ENCODE measurements at places on chromosomes 1 and 21.

- DNase-seq, result no peak
Observed at GRCh38 chr1:117030271-117030877, 28.8 kb downstream of the CD101 start.

- DNase-seq, result no peak
Observed at GRCh38 chr1:51920130-51920529, 41.6 kb upstream of the NRDC start.

GRCh38 chr1:202172015-202172355 lies 11.6 kb upstream of the PTPN7 start:
- no peak for DNase-seq

DNA sequence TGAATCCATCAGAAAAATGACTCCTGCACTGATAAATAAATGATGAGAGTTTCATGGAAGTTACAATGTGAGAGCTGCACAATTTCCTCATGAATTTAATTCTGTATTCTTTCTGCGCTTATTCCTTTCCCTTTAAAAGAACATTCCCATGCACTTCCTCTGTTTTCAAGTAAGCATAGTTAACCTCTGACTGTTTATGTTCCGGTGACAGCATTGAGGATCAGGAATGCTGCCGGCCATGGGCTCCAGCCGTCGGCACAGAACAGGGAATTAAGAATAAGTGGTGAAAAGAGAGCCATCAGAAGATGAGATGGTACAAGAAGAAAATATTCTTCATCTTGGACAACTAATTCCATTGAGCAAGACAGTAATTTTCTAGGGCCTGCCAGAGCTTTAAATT lies 65.3 kb downstream of the SUSD4 start:
- DNase-seq, result no peak

DNA sequence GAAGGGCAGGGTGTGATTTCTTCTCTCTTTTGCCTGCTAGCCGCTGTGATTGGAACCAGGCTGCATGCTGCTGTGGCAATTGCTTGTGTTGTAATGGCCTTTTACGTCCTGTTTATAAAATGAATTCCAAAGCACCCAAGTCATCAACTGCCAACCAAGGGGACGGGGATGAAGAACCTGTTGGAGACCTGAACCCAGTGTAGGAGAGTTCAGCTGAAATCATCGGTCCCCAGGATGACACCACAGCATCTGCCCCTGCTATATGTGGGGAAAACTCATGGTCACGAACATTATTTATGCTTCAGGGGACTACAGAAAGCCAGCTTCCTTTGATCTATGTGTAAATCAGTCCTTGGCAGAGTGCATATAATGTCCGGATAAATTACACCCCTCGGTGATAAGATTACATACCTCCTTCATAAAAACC lies 3.8 kb downstream of the TMEM167B start:
- no peak for DNase-seq

DNA sequence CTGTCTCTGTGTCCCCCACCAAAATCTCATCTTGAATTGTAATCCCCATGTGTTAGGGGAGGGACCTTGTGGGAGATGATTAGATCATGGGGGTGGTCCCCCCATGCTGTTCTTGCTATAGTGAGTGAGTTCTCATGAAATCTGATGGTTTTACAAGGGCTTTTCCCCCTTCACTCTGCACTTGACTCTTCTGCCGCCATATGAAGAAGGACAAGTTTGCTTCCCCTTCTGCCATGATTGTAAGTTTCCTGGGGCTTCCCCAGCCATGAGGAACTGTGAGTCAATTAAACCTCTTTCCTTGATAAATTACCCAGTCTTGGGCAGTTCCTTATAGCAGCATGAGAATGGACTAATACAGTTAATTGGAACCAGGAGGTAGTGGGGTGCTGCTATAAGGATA lies 137.1 kb upstream of the RAB4A start:
- no peak for DNase-seq

GRCh38 chr1:234556245-234556943 lies 53.6 kb downstream of the IRF2BP2 start:
- DNase-seq, result no peak

DNA sequence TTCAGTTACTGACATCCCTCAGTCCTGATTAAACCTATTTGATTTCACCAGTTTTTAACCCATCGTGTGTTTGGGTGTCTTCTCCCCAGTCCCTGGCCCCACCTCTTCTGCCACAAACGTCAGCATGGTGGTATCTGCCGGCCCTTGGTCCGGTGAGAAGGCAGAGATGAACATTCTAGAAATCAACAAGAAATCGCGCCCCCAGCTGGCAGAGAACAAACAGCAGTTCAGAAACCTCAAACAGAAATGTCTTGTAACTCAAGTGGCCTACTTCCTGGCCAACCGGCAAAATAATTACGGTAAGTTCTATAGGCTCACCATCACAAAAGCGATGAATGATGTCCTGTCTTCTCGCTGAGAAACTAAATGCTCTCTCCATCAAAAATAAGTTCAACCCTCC lies 28.7 kb downstream of the NBPF3 start:
- DNase-seq, result no peak

DNA sequence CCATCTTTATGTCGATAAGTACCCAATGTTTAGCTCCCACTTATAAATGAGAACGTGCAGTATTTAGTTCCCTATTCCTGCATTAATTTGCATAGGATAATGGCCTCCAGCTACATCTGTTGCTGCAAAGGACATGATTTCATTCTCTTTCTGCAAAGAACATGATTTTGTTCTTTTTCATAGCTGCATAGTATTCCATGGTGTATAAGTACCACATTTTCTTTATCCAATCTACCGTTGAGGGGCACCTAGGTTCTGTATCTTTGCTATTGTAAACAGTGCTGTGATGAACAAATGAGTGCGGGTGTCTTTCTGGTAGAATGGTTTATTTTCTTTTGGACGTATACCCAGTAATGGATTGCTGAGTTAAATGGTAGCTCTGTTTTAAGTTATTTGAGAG lies 63.0 kb downstream of the HLX start:
- no peak for DNase-seq

GRCh38 chr1:182367926-182368325 lies 23.7 kb downstream of the GLUL start:
- DNase-seq, result no peak

- no peak for DNase-seq
Observed at GRCh38 chr1:2956576-2956975, 64.7 kb upstream of the ACTRT2 start.

DNA sequence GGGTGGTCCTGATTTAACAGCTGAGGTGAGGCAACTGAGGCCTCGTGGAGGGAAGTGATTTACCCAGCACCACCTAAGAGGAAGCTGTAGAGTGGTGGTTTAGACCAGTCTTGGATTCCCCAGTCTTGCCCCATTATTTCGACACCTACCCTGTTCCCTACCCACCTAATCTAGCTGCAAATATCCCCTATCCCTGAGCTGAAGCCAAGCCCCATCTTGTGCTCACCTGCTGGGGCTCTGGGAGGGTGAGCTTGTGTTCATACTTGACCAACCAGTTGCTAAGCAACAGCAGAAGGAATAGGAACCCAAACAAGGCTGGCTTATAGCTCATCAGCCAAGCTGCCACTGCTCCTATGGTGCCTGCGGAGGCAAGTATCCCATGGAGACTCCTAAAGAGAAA lies 2.0 kb downstream of the TEX46 start:
- no peak for DNase-seq

DNA sequence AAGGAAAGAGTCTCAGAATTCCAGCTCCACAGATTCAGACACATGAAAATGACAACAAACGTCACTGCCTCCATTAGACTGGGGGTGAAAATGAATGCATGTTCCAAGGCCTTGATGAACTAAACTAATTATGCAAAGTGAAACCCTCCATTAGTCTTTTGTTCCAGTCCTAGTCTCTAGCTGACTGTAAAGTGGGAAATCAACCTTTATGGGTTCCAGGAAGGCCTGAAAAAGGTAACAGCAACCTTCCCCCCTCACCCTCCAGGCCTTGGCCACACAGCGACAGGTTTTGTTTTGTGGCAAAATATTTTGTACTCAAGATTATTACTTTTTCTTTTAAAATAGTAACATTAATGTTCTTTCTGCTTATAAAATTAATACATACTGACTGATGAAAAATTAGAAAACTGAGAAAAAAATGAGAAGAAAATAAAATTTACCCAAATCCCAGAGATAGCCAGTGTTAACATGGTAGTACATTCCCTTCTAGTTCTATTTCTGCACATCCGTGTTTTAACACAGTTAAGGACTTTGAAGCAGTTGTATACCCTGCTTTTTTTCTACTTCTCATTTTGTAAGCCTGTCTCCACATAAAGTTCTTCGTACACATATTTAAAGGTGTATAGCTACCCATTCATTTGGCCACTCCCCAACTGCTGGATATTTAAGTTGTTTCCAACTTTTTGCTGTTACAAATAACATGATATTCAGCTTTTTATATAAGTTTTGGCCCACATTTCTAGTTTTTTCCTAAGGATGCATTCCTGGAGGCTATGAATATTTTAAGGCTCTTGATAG lies 60.9 kb downstream of the CD2 start:
- DNase-seq, result no peak

DNA sequence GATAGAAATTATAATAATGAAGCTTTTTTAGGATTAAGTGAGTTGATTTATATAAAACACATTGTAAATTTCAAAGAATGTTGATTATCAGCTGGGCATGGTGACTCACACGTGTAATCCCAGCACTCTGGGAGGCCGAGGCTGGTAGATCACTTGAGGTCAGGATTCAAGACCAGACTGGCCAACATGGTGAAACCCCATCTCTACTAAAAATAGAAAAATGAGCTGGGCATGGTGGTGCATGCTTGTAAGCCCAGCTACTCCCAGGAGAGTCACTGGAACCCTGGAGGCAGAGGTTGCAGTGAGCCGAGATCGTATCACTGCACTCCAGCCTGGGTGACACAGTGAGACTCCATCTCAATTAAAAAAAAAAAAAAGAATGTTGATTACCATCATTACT lies 18.4 kb downstream of the ADAMTS1 start:
- no peak for DNase-seq

DNA sequence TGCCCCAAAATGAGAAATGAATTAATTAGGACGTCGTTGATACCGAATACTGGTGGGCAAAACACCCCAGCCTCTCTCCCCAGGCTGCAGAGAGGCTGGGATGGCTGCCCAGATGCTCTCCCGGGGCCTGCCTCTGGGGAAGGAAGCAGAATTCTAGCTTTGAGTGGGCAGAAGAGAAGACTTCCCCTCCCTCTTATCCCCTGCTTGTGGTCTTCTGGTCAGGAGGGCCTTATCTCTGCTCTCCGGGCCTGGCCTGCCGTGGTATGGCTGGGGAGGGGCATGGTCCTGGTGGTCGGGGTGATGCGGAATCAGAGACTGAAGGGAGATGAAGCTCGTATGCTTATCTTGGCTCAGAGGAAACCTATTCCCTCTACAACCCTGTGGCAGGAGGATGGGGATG lies 9.8 kb upstream of the CSF3R start:
- DNase-seq, result no peak

- DNase-seq, result no peak
Observed at GRCh38 chr1:207670997-207671396, 26.1 kb downstream of the CR1L start.

DNA sequence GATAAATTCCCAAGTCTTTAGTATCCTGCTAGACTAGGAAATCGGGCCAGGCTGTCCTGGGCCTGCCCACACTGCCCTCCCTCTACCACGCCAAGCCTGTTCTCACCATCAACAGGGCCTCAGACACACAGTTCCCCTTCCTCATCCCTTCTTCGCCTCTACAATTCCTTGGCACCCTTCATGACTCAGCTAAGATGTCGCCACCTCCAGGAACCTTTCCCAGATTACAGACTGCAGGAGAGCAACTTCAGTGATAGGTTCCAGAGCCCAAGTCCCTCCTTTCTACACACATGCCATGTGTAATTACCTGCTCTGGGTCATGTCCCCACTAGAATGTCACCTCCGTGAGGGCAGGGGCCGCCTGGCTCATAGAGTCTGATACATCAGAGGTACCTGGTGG lies 3.3 kb downstream of the RIMS3 start:
- no peak for DNase-seq

- no peak for DNase-seq
Observed at GRCh38 chr1:89566761-89567174, 42.1 kb downstream of the LRRC8B start.

- DNase-seq, result no peak
Observed at GRCh38 chr1:203378556-203379245, 27.8 kb upstream of the FMOD start.

DNA sequence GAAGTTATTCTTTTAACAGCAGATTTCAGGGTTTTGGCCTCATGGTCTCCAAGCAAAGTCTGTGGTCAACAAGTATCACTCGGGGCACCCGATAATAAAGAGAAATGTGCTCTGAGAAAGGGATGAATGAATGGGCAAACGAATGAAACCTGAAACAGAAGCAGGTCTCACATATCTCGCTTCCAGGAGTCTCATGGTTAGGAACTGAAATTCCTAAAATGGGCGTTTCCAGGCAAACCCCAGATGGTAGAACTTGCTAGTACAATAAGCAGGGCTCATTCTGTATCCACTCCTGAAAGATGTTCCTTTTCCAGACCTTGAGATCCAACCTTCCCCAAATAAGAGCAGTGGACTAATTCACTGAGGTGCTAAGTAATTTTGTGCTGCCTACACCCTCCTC lies 87.2 kb downstream of the LAMC2 start:
- no peak for DNase-seq

- DNase-seq, result no peak
Observed at GRCh38 chr1:15258833-15259621, 12.0 kb downstream of the FHAD1 start.

DNA sequence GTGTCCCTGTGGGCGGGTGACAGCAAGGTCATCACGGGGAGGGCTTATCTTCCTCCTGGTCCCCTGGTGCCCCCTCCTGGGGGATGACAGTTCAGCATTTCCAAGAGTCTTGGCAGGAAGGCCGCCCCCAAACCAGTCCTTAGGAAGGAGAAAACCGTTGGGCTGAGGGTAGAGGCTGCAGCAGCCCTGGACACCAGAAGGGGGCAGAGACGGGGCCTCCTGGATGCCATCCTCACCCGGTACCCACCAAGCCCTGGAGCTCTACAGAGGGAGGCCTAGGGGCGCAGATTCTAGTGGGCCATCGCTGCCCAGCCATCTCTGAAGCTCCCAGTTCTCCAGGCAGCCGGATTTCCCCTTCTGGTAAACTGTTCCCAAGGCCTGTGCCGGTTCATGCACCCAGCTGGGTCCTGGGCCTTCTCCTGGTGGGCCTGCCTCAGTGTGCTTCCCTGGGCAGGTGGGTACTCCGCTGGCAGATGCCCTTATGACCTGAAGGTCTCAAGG lies 14.8 kb upstream of the ZNF669 start:
- no peak for DNase-seq

All from activated CD4-positive, alpha-beta T cell treated with anti-CD3 and anti-CD28 coated beads for 1 hour (primary cell).